ENCODE measurements at places on chromosomes 11 and 22.

GRCh38 chr11:116614306-116615210, 158.2 kb downstream of the BUD13 start:
- DNase-seq, result no peak

DNA sequence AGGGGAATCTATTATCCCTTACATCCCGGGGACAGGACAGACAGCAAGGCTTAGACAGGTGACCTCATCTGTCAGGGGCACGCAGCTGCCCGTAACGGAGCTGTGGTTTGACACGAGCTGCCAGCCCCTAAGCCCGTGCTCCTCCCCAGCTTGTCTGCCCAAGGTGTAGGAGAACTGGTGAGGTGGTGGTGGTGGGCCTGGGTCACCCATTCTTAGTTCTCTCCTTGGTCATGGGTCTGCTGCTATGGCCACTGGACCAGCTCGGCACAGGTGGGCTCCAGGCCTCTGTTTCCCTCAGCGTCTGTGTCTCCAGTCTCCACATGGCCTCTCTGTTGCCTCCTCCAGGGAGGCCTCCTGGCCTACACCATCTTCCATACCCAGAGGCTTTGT, 5.4 kb downstream of the PARVG start:
- no peak for DNase-seq

DNA sequence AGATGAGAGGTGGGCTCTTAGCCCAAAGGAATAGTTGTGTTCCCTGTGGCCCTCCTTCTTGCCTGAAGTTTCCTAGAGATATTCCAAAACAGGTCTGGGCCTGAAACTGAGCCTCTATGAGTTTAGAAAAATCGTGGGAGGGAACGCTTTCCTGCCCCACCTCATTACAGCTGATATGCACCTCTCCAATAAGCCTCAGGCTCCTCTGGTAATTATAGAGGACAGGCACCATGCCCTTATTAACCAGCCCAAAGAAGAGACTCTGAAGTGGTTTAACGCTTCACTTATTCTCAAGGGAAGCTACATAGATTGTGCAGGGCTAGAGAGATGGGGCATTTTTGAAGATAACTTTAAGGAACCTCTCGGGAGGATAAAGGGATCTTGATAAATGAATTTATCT, 3.4 kb upstream of the MPZL2 start:
- DNase-seq, result no peak

- no peak for DNase-seq
Observed at GRCh38 chr11:117580866-117581265, 216.2 kb downstream of the DSCAML1 start.

GRCh38 chr11:2100361-2101170, 38.6 kb downstream of the IGF2 start:
- DNase-seq, result no peak
